Right forelimb (tissue), 1 donor: ENCODE measurements at places on chromosomes 3 and 15.

DNA sequence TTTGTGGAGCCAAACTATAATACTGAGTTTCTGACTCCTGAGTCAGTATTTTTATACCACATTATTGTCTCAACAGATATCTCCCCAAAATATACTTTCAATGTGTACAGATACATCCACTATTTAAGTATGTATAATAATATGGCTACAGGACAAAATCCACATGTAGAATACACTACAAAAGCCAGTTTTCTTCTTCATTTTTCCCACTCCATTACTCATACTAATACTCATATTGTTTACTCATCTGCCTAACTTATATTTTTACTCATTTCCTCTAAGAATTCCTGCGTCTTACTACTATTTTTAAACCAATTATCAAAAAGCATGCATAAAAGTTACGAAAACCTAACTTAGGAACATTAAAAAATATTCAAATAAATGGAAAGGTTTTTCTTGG lies 440.8 kb downstream of the ZNF385D start:
- DNase-seq, result no peak

DNA sequence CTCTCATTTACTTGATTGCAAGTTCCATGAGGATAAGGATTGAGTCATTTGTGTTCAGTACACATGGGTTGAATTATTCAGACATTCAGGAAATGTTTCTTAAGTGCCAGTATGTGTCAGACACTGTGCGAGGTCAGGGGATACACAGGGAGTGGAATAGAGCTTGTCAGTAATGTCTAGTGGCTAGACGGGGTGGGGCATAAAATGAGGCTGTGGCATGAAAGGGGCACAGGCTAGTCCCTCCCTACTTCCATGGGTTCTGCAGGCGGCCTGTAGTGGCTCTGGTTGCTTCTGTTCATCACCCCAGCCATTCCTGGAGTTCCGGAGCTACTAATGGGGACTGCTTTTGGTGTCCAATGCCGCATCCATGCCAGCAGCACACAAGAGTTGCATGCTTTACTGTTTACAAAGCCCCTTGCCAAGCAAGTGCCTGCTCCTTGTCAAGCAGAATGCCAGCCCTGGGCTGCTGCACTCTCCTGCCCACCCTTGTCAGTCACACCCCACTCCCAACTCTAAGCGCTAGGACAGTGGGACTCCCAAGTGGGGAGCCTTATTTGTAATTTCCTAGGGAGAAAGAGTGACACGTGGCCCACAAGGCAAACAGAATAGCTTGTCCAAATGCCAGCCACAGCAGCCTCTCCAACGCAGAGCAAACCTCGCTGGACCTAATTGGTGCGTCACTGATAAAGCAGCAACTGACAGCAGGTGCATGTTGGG lies 70.8 kb downstream of the RAB11A start:
- no peak for DNase-seq

GRCh38 chr3:155112661-155113389 lies 32.7 kb downstream of the MME start:
- no peak for DNase-seq

DNA sequence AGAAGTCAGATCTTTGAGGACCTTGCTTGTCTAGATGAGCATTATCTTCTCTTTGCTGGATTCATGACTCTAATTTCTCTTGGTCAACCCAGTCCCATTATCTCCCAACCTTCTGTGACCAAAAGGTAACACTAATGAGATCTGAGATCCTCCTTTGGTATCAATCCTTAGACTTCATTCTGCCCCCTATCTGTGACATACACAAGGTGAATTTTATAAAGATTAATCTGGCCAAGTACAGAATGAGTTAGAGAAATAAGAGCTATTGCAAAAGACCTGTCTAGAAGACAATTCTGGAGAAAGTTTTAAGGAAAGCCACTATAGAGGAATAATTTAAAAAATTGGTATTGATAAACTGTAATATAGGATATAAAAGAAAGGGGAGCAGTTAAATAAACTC lies 113.8 kb upstream of the KCNMB2 start:
- no peak for DNase-seq

DNA sequence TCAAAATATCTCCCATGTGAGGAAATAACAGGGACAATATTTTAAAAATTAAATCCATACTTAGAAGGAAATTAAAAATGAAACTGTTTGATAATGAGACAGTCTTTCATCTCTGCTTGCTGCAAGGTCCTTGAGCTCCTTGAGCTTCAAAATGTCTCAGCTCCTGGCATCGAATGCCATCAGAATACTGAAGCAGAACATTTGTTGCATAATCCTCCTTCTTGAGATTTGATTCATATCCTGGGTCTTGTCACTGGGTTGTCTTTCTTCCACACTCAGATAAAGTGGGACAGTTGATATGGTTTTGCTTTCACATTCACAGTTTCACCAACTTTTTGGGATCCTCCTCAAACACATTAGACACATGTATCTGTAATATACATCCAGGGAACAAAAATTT lies 27.8 kb downstream of the COL8A1 start:
- no peak for DNase-seq

DNA sequence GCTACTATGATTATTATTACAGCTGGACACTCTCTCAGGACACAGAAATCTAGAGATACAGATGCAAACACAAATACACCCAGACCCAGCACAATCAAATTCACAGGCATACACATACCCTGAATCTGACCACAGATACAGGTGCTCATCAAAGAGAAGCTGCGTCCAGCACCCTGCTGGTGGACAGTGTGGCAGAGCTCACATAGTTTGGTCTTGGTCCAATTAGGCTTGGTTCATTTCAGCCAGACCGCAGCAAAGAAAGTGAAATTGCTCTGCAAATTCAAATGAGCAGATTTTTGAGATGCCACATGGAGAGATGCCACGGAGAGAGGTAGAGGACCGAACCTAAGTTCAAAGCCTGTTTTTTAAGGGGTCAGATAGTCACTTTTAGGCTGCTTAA lies 55.6 kb downstream of the ANAPC13 start:
- no peak for DNase-seq

- DNase-seq, result no peak
Observed at GRCh38 chr3:64147211-64147610, 78.1 kb downstream of the PRICKLE2 start.

- no peak for DNase-seq
Observed at GRCh38 chr3:64801856-64802255, 114.1 kb upstream of the ADAMTS9 start.

- DNase-seq, result no peak
Observed at GRCh38 chr3:45124956-45125355, 21.2 kb downstream of the CDCP1 start.

GRCh38 chr3:157103860-157104259 lies 56.1 kb downstream of the CCNL1 start:
- DNase-seq, result no peak

GRCh38 chr3:100269001-100269400 lies 8.2 kb downstream of the TBC1D23 start:
- no peak for DNase-seq

DNA sequence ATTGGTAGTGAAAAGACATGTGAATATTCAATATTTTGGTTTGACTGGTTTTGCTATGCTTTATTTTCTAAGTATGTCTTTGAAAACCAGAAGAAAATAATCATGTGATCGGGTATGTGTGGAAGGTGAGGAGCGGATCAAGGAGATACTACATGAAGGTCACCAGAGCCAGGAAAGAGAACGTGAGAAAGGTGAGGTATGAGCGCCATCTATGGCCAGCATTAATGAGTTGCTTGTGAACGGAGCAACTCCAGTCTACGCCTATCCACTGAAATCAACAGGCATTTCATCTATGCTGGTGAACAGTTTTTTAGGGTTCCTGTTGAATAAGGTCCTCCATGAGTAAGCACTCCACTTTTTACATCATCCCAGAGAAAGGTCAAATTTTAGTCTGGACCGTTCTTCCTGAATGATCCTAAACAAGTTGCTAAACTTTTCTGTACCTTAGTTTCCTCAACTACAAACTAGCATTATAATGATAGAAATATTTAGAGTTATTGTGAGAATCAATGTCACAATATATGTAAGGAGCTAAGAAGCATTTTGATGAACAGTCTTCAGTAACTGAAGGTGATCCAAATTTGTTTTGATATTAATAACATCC lies 1435.2 kb upstream of the CADM2 start:
- peak; percentile 64 for DNase-seq

- DNase-seq, result no peak
Observed at GRCh38 chr15:89877083-89877425, 16.7 kb downstream of the AP3S2 start.

- DNase-seq, result no peak
Observed at GRCh38 chr3:113533534-113533892, 1.2 kb downstream of the SIDT1 start.

DNA sequence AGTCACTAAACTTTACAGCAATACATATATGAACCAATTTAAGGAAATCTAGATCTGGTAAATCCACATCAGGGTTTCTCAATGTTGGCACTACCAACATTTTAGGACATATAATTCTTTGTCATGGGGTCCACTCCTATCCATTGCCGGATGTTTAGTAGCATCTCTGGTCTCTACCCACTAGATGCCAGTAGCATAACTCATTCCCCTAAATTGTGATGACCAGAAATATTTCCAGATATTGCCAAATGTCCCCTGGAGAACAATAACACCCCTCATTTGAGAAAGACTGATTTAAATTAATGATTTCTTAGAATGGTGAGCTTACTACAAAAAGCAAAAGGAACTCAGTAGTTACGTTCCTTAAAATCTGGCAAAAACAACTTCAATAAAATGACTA lies 23.1 kb upstream of the ANKRD28 start:
- DNase-seq, result no peak

DNA sequence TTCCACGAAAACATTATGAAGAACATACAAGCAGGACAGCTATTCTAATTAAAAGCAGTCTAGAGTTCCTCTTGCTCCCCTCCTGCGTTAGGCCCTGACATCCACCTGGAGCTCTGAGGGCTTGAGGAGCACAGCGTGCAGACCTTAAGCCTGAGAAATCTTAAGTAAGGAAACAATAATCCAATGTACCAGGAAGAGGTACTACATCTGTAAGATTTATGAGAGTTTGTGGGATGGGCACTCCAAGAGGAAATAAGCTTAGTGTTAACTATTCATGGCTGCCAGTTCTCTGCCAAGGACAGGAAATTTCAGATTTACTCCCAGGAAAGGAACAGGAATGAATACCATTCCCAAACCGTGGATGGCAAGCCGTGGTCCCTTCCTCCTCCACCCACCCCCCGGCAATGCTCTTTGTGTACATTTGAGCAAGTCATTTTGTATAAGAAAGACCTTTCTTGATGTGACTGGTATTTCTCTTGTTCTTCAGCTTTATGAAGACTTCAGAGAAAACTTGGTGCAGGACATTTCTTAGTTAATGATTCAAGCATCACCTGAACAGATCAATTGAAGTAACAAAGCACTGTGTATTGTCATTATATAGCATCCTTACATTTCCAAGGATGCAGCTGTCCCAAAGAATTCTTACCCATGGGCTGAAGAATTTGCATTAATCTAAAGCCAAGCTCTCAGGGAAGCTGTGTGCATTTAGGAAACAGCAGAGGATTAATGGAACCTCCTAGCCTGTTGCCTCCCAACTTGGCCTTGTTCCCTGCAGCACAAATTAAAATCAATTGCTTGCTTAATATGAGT lies 28.8 kb upstream of the VILL start:
- no peak for DNase-seq

DNA sequence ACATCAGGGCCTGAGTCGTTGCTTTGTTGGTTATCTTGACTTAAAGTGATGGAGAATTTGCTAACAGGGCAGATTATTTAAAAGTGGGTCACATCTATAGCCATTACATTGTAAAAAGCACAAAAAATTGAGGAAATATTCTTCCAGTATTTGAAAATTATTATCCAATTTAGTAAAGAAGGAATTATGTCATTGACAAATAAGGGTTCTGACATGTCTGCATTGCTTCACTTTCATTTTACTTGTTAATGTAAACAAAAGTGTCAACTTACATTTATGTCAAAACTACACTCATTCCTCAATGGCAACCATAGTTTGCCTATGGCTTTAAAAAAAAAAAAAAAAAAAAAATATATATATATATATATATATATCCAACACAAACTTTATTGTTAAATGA lies 3.4 kb upstream of the PARP14 start:
- DNase-seq, result no peak
